Upper lobe of right lung (tissue), 1 donor: ENCODE measurements at places on chromosomes 5 and 9.

DNA sequence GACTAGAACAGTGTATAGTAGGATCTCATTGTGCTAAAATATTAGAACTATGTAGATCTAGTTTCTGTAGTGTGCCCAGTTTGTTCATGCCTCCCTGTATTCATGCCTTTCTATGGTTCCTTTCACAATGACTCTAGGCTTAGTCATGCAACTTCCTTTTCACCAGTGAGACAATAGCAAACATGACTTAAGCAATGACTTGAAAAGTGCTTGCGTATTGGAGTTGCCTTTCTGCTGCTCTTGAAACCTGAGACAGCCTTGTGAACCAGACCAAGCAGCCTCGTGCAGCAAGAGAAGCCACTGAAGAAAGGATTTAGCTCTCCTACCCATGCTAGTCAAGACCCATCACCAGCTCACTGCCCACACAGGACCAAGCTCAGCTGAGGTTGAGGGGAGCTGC lies 294.5 kb upstream of the TAS2R1 start:
- no peak for DNase-seq

- DNase-seq = no peak
Observed at GRCh38 chr9:112559629-112560413, 73.2 kb downstream of the KIAA1958 start.

GRCh38 chr9:103731541-103731940 lies 362.6 kb upstream of the SMC2 start:
- DNase-seq = no peak

- DNase-seq = no peak
Observed at GRCh38 chr5:36640949-36641348, 34.5 kb downstream of the SLC1A3 start.

GRCh38 chr9:95819636-95820035 lies 55.9 kb upstream of the ERCC6L2 start:
- no peak for DNase-seq

DNA sequence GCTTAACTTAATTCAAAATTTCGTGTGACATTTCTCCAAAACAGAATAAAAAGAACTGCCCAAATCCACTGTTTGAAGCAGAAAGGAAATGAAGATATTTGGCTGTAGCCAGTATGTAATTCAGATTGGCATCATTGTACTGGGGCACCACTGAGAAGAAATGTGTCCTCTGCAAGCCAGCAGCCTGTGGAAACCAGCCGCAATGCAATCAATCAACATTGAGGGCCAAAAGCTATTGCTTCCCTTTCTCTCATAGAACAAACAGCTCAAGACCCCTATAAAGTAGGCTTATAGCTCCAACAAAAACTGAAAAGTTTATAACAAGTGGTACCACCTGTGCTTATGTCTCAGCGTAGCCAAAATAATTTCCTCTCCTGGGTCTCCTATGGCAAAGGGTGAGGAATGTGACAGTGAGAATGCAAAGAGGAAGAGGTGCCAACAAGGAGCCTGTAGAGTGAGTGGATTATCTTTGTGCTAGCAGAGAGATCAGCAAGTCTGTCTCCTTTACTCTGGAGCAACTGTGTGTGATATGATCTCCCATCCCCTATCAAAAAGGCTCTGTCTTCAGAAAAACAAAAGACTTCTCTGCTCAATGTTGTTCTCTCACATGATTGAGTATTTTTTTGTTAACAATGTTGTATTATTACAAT lies 1072.3 kb upstream of the DMAC1 start:
- no peak for DNase-seq

- DNase-seq = no peak
Observed at GRCh38 chr9:125147401-125147951, 4.1 kb upstream of the SCAI start.

DNA sequence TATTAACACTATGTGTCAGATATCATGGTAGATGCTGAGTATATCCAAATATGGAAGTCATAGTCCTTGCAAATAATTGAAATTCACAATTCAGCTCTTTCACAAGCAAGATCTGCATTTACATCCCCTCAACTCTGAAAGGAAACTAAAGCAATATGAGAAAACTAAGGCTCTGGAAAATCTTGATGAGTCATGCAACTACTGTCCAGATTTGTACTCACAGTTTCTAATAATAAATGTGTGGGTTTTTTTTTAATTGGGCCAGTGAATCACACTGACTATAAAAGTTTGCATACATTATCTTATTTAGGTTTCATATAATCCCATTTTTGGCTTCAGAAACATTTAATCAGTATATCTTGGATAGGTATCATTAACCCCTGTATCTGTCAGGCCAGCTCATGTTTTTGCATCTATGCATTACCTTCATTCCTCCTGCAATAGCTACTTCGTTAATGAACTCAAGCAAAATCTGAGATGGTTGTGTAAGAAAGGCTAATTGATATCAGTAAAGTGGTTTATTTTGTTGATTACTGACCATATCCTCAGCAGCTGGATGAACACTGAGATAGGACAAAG lies 58.7 kb upstream of the PRR16 start:
- no peak for DNase-seq

DNA sequence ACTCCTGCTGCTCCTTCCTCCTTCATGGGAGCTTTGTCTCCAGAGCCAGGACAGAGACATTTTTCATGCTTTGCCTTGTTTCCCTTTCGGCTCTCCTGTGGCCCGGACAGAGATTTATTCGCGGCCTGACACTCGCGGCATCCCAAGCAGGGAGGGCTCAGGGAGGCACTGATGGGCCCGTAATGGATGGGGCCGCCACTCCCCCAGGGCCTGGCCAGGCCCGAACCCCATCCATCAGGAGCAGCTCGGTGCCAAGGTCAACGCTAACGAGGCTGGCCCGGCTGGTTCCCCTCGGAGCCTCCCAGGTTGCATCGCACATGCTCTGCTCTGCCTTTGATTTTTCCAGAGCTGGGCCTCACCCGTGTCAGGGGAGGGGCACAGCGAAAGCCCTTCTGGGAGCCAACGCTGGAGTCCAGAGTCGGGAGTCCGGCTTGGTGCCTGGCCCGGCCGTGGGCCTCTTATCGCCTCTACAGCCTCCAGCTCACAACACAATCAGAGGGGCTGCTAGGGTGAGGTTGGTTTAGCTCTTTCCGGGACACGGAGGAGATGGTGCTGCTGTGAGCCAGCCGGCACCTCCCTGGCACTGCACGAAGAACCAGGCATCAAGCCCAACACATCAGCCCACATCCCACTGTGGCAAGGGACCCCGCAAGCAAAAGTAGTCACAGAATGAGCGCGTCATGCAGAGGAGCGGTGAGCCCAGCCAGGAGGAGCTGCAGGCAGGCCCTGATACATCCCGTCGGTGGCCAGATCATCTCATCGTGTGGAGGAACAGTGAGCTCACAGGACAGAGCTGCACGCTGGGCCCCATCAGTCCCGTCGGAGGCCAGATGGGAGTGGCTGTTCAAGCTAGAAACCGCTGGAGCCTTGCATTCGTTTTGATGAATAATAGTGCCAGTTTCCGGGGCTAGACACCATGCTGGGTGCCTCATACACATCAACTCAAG lies 72.2 kb upstream of the BARHL1 start:
- DNase-seq = no peak

GRCh38 chr5:153690236-153690635 lies 199.8 kb downstream of the GRIA1 start:
- no peak for DNase-seq

DNA sequence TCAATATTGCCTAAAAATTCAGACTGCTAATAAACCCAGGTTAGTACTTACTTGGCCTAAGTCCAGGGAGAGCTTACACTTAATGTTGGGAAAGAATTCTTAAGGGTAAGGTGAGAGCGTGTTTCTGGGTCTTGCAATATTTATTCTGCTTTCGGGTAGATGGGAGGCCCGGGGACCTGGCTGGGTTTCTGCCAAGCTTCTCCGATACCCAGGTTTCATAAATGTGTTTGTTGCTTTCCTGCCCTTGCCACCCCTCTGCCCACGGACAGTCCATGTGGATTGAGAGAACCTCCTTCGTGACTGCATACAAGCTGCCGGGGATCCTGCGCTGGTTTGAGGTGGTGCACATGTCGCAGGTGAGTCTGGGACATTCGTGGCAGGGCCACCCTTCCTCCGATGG lies 48.4 kb upstream of the FOXI1 start:
- peak; percentile 76 for DNase-seq

DNA sequence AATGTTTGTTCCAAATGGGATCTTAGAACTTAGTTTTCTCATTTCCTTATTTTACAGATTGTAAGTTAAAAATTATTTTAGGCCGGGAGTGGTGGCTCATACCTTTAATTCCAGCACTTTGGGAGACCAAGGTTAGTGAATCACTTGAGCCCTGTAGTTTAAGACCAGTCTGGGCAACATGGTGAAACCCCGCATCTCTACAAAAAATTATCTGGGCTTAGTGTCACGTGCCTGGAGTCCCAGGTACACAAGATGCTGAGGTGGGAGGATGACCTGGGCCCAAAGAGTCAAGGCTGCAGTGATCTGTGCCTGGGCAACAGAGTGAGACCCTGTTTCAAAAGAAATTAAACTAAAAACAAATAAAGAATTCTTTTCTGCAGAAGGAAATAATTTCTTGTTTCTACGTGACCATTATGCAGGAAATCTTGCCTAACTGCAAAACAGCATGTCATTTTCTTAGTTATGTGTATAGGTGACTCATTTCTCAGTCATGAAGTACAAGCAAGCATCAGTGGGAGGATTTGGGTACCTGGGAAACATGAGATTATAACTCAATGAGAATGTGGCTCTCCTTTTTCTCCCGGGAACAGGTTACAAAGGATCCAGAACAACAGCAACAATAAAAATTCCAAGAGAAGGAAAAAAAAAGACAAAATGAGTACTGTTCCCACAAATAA lies 375.1 kb upstream of the ST8SIA4 start:
- DNase-seq = no peak

GRCh38 chr9:38164659-38165221 lies 95.7 kb upstream of the SHB start:
- no peak for DNase-seq

DNA sequence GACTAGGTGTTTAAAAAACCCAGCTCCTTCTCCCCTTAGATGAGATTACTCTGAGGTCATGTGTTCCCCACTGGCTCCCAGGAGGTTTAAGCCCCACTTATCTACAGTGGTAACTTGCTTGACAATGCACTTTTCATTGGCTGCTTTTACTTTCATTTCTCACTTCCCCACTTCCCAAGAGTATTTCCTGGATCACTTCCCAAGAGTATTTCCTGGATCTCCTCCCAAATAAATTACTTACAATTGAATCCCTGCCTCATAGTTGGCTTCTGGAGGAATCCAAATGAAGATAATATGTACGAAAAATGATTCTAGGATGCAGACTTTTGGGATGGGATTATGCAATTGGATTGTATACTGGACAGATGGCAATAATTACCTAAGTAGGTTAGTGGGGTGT lies 47.1 kb upstream of the CHSY3 start:
- DNase-seq = no peak

- DNase-seq = no peak
Observed at GRCh38 chr9:33186457-33187168, 19.5 kb upstream of the B4GALT1 start.

DNA sequence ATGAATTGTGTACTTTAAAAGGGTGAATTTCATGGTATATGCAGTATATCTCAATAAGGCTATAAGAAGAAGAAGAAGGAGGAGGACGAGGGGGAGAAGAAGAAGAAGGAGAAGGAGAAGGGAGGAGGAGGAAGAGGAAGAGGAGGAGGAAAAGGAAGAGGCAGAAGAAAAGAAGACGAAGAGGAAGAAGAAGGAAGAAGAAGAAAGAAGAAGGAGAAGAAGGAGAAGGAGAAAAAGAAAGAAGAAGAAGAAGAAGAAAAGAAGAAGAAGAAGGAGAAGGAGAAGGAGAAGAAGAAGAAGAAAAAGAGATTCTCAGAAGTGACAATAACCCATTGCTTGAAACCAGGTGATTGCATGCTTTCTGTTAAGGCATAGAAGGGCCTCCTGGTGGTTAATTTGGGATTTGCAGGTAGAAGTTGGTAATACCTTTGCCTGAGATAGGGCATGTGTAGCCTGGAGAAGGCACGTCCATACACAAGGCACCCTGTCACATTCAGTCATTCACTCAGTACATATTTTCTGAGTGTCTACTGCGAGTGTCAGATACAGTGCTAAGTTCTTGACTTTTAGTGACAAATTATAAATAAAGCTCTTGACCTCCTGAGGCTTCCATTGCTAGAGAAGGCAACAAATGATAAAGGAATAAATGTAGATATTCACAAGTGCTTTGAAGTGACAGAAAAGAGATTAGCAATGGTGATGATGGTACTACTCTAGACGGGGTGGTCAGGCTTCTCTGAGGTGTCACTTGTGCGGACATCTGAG lies 231.3 kb downstream of the NPR3 start:
- DNase-seq = no peak

- DNase-seq = no peak
Observed at GRCh38 chr5:128566178-128566577, 28.1 kb upstream of the FBN2 start.

GRCh38 chr5:156385416-156385815 lies 58.5 kb downstream of the SGCD start:
- no peak for DNase-seq

DNA sequence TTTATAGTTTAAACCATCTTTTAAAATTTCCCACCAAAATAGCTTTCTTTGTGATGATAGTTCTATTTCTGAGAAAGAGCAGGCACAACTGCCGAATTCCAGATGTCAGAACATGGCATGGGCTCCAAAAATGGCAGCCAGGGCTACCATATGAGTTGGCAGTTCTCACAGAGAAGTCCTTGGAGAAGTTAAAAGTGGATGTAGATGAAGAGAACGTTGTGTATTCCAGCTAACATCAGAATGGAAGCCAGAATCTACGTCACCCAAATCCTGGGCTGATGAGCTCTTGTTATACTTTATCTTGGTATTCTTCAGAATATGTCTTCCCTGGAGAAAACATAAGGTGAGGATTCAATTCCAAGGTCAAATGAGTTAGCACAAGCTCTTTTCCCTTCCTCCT lies 66.9 kb upstream of the BASP1 start:
- DNase-seq = no peak

GRCh38 chr5:58803056-58803455 lies 220.2 kb downstream of the RAB3C start:
- DNase-seq = no peak

DNA sequence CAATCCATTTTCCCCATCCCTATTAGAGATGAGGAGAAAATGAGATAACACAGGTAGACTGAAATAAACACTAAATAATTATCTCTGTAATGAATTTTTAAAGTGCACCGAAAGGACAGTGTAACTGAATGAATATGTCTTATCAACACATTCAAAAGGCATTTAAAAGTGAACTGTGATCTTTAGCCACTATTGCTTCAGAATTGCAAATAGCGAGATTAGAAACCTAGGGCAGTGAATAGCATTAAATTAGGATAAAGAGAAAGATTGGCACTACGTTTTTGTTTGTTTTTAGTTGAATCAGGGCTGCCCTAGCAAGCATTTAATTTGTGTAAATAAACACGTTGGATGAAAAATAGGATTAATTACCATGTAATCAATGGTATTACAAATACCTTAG lies 537.5 kb downstream of the ELAVL2 start:
- DNase-seq = no peak

DNA sequence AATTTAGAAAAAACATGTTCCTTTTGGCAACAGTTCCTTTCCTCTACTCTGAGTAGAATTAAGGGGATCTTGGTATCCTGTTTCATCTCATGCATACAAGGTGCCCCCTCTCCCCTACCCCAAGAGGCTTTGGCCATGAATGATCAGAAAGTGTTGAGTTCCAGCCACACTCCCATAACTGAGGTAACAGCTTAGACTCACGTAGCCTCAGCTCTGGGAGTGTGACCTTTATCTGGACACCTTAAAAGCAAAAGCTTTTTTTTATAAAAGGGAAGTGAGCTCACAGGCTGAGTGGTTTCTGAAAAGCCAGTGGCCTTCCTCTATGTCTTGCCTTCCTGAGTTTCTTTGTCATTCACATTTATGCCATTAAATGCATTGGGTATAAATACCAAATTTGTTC lies 900 bp upstream of the HAVCR2 start:
- DNase-seq = no peak

GRCh38 chr9:32360983-32361673 lies 23.3 kb upstream of the ACO1 start:
- no peak for DNase-seq
